ENCODE measurements at places on chromosomes 5 and 9.

- DNase-seq: no peak
Measured at GRCh38 chr9:88258024-88258423, 119.7 kb upstream of the SPATA31C2 start.

DNA sequence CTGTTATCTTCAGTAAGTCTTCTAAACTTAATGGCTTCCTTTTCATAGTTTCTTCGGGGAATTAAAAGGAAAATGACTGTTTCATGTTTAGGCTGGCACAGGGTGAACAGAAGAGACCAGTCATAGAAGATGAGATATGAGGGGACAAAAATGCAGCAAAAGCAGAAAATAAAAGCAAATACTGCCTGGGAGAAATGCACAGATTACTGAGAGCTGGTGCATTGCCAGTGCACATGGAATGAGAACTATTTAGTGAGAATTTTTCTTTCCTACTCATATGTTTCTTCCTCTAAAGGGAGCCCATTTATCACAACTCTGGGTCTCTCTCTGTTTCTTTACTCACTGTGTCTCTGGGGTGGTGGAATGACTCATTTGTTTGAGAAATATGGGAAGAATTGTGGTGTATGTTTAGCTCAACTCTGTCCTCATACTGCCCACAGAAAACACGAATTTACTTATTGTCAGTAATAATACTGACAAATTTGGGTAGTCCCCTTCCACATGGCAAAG lies 25.9 kb upstream of the ANKRD55 start:
- DNase-seq: no peak

DNA sequence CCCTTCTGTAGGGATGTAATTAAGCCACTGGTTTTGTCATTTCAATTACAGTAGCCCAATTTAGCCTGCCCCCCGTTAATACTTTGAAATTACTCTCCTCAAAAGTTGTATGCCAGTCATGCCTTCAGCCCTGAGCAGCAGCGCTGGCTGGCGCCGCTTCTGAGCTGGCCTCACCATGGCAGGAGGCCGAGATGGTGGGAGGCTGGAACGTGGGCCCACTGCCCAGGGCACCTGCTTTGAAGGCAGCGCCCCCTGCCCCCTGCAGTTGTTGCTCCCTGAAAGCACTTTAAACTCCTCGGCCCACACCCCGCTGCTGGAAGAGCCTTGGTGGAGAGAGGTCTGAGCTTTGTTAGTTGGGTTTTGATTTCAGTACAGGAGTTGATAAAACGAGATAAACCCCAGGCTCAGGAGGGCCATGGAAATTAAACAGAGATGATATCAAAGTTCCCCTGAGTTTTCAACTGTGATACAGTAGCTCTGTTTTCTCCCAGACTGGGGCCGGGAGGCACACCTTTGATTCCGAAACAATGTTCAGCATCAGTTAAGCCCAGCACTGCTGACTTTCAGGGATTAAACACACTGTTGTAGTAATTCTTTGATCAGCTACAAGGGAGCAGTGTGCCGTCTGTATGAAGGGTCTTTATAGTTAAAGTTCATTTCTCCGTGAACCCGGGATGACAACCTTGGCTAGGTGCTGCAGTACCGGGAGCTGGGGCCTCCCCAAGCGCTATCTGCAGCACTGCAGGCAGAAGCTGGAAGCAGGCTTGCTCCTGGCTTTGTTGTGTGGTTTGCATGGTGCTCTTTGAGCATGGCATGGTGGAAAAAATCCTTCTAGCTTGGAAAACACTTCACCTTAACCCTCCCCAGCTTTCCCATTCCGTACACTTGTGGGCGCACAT lies 9.5 kb downstream of the MVB12B start:
- DNase-seq: no peak

- no peak for DNase-seq
Measured at GRCh38 chr5:102312586-102313370, 16.7 kb upstream of the SLCO4C1 start.

- peak; percentile 41 for DNase-seq
Measured at GRCh38 chr9:97529363-97530076, 28.1 kb downstream of the TMOD1 start.

GRCh38 chr5:17243287-17244063 lies 26.0 kb downstream of the BASP1 start:
- DNase-seq: no peak
